SK-N-DZ (cell line): ENCODE measurements at places on chromosomes 1 and 21.

- DNase-seq, result peak; percentile 41
Observed at GRCh38 chr21:16285605-16286126, 555.9 kb downstream of the USP25 start.

GRCh38 chr1:165726169-165726568 is 27.8 kb upstream of the ALDH9A1 start:
- no peak for DNase-seq

GRCh38 chr1:216952864-216953263 is 229.6 kb upstream of the ESRRG start:
- DNase-seq, result peak; percentile 7

GRCh38 chr1:226512076-226512728 is 36.4 kb upstream of the STUM start:
- no peak for DNase-seq

GRCh38 chr1:42333662-42334239 is 1.3 kb downstream of the FOXJ3 start:
- no peak for DNase-seq

- no peak for DNase-seq
Observed at GRCh38 chr1:2379733-2380404, 11.5 kb downstream of the MORN1 start.

DNA sequence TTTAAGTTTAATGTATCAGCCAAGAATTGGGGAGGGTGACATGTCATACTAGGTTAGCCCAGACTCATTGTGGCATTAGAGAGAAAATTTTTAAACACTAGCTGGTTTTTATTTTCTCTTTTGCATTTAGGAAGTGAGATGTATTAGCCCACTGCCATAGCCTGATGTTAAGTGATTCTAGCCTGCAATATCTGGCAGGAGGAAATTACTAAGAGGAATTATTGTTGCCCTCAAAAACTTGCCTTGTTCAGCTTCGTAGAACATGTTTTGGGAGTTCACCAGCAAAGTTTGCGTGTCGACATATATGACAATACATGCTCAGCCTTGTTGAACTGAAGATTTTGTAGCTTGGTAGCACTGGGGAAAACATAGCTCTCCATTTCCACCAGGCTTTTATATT is 12.5 kb downstream of the ADAM30 start:
- no peak for DNase-seq

DNA sequence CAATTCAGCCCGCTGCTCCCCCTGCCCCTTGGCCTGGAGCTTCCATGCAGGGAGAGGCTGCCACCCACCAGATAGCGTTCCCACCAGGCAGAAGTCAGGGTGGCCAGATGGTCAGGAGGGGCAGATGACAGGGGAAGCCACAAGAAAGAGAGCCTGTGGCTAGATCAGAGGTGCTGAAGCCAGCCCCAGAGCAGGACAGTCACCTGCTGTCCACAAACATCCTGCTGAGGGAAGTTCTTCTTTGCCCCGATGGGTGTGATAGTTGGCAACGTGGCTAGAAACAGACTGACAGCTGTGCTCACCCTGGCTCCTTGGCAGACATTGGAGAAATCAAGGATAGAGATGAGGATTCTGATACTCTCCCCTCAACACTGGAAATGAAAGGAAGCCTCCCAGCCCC is 27.2 kb upstream of the SRP9 start:
- no peak for DNase-seq

DNA sequence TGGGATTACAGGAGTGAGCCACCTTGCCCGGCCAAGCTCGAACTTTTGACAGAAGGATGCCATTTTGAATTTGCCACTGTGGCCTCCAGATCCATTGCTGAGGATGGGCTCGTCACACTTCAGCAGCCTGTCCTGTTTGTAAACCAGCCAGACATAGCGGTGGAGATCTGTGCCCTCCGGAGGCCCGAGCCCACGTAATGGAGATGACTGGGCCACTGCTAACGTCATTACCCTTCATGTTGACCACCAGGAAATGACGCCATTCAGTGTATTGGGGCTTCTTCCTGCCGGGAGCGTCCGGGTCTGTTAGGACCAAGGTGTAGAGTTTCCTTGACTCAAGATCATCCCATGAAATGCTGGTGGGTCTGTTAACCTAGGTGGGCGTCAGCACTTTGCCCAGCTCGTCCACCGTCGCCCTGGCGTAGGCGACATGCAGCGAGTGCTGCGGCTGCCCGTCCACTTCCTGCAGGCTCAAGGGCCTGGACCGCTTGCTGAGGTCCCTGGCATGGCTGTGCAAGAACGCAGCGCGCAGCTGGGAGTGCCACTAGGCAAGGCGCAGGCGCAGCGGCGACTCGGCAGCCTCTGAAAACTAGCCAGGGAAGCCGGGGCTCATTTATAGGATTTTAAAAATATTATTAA is 40.8 kb downstream of the PTPRC start:
- DNase-seq, result no peak

- no peak for DNase-seq
Observed at GRCh38 chr21:39525129-39525528, 73.4 kb downstream of the SH3BGR start.

DNA sequence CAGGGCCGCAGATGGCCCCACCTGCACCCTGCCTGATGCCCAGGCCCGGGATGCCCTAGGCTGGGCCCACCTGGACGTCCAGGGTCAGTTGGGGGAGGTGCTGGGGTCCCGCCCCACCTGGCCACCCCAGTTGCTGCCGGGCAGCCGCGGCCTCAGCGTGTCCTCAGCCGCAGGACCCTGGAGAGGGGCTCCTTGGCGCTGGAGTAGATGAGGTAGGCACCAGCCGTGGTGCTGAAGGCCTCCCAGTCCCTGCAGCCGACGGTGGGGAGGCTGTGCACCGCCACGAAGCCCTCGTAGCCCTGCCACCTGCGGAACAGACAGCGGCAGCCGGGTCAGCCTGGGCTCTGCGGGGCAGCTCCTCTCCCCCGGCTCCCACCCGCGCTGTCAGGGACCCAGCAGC is 40.4 kb downstream of the KRTAP10-1 start:
- no peak for DNase-seq

GRCh38 chr1:37059346-37059745 is 25.0 kb upstream of the GRIK3 start:
- no peak for DNase-seq

DNA sequence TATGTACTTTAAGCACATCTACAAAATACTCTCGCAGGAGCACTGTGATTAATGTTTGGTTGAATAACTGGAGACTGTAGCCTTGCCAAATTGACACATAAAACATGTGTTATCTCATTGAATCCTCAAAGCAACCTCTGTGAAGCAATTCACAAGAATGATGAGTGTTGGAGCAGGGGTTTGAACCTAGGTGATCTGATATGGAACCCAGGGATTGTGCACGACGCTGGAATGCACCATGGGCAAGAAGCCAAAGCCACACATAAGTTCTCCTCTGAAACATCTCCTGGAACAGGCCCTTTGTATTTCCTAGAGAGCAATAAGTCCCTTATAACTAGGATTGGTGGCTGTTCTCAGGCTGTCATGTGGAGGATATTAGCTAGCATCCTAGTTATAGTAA is 124.6 kb upstream of the IVNS1ABP start:
- DNase-seq, result no peak

GRCh38 chr1:226749467-226749866 is 10.4 kb upstream of the ITPKB start:
- DNase-seq, result no peak

DNA sequence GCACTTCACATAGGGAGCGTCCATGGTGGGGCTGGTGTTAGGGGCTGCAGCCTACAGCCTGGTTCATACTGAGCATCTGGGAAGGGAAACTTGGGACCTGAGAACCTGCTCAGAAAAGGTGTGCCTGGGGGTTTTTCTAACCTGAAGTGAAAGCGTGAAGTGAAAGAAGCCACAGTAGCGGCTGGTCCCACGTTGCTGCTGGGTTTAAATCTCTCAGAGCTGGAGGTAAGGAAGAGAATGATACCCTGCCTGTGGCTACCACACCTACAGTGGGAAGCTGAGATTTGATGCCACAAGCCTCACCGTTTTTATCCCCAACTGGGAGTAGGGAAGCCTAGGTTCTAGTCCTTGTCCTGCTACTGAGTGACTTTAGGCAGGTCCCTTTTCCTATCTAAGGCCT is 21.0 kb upstream of the FUCA1 start:
- no peak for DNase-seq

DNA sequence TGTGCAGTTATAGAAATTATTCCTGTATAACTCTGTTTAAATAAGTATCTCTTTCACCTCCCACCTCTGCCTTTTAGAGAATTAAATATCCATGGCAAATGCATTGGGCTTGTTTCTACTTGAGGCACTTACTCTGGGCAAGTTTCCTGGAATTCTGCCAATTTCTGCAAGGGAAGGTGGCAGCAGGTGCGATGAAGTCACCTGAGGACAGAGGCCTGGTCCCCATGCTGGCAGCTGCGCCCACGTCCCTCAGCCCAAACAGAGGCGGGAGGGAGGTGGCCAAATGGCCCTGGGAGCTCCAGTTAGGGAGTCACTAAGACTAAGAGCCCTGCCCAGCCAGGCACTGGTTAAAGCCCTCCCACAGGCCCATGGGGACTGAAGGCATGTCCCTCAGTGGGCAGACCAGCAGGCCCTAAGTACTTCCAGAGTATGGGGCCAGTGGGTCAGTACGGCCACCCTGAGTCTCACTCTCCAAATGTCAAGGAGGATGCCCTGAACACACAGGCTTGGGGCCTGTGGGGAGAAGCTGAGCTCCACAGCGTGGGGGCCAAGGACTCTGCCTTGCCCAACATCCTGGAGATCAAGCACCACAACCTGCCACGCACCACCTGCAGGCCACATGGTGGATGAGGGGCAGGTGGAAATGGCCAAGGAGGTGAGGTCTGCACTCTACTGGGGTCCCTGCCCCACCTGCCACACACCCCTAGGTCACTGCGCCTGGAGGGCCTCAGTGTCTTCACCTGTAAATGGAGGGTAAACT is 19.4 kb downstream of the ACOT7 start:
- DNase-seq, result no peak

DNA sequence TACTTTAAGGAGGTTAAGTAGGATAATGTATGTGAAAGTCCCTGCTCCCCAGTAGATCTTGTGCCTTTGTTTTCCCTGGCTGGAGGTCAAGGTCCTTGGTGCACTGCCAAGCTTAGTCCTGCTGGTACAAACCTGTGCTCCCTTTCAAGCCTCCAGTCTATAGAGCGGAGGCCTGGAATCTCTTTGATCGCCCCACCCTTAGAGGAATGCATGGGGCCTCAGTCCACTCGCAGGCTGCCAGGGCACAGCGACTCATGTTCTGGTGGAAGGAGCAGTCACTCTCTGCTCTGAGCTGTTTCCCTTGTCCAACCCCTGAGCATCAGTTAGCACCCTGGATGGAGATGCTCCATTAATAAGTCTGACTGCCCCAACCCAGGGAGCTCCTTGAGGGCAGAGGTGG is 121.8 kb downstream of the HMGB4 start:
- no peak for DNase-seq

GRCh38 chr21:35922618-35923017 is 137.7 kb downstream of the SETD4 start:
- DNase-seq, result no peak

DNA sequence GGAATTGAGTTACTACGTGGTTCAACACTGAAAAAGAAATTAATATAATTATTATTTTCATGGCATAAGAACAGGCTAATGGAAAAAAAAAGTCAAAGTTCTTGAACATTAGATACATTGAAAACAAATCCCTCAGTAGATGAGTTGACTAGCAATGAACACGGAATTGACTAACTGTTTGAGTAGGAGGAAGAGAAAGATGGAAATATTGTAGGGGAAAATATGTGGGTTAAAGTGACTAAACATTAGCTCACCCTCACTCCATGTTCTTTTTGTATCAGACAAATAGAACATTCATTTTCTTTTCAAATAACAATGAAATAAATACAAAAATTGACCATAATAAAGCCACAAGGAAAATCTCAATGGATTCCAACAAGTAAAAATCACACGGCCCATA is 84.3 kb downstream of the KCNK2 start:
- no peak for DNase-seq

- no peak for DNase-seq
Observed at GRCh38 chr1:206921772-206922265, at the start of gene FCMR. TSS of gene FCMR (minus strand) at chr1:206921941. CDS start at chr1:206921854, 87 bp downstream.

DNA sequence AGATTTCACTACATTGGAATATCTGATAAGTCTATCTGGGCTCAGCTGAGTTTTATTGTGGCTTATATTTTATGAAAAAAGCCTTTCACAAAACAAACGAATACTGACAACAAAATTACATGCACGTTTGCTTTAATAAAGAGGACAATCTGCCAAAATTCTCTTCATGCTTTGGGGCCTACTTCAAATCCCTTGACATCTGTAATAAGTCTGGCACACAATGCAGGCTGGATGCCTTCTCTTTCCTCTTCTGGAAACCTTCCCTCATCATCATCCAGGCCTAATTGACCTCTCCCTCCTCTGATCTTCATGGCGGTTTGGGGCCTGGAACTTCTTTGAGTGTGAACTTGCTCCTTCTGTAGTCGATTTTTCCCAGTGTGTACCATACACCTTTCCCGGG is 70.3 kb downstream of the MAP10 start:
- no peak for DNase-seq

- DNase-seq, result no peak
Observed at GRCh38 chr1:8397511-8397910, 79.6 kb downstream of the SLC45A1 start.

DNA sequence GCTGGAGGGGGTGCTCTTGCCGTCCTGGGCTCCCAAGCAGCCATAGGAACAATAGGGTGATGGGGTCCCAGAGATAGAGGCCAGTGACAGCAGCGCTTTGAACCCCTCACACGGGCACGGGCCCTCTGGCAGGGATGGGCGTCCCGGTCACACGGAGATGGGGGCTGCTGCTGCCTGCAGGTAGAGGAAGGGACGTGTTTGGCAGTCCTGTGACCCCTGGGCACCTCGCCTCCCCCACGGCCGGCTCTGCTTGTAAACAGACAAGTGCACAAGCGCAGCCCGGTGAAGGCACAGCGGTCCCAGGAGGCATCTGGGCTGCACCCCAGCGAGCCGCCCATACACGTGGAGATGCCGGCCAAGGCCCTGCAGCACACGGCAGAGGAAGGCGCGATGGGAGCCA is 36.5 kb upstream of the PDE9A start:
- DNase-seq, result no peak

GRCh38 chr1:147171399-147172167 is 687 bp downstream of the PRKAB2 start:
- DNase-seq, result no peak

DNA sequence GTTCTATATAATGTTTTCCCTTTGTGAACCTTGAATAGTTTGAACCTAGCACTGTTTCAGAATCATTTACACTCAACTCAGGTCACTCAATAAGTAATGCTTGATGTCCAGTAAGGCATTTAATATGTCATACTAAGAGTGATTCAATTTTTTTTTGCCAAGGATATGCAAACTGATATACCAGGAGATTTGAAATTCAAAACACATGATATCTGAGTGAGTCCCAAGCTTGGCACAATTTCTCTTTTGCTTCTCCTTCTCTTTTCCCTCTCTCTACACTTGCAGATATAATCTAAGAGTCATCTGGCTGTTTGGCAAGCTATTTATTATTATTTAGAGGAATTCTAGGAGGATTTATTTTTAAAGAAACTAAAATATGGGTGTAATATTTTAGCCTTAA is 61.6 kb upstream of the SPAG17 start:
- DNase-seq, result no peak

GRCh38 chr1:51583532-51583931 is 33.4 kb upstream of the OSBPL9 start:
- no peak for DNase-seq
